ENCODE measurements at places on chromosomes 2 and 18. TPM values are rescaled to one million over a fixed set of nuclear protein-coding genes. Genes with fewer than 3 reads are reported as not detected.

Gene C2orf78
- polyA plus RNA-seq = not detected

Gene EMILIN1
- 16.2 TPM for polyA plus RNA-seq

Gene DCDC2C
- polyA plus RNA-seq = 1.6 TPM

Gene PROKR1
- 5.0 TPM for polyA plus RNA-seq

Gene FIGN
- polyA plus RNA-seq = 7.4 TPM

Gene SPATS2L
- polyA plus RNA-seq = 107 TPM

Gene SERPINB3
- not detected for polyA plus RNA-seq

Gene KLHL14
- polyA plus RNA-seq = 12.5 TPM

Gene GAREM1
- 13.6 TPM for polyA plus RNA-seq

Gene NYAP2
- polyA plus RNA-seq = 5.8 TPM

Gene CSRNP3
- polyA plus RNA-seq = 21.7 TPM

Gene KANSL1L
- 23.1 TPM for polyA plus RNA-seq

Gene UGT1A6
- not detected for polyA plus RNA-seq

Gene TRIM43
- not detected for polyA plus RNA-seq

Gene POTEI
- 0.95 TPM for polyA plus RNA-seq

Gene IL37
- polyA plus RNA-seq = not detected

Gene ERMN
- 35.1 TPM for polyA plus RNA-seq

Gene SH3YL1
- polyA plus RNA-seq = 62.6 TPM

Gene LIMS2
- 135 TPM for polyA plus RNA-seq

Gene SNORC
- 10.8 TPM for polyA plus RNA-seq

Gene AQP12A
- polyA plus RNA-seq = not detected

Gene GRB14
- 31.5 TPM for polyA plus RNA-seq

Gene TUBB8B
- polyA plus RNA-seq = 0.65 TPM

Gene GPR39
- polyA plus RNA-seq = 1.4 TPM

Gene CD207
- polyA plus RNA-seq = not detected

Gene SERPINB4
- not detected for polyA plus RNA-seq

Gene RBKS
- polyA plus RNA-seq = 3.5 TPM

Gene SERPINB11
- polyA plus RNA-seq = not detected

Gene SP140
- 1.2 TPM for polyA plus RNA-seq

Gene FN1
- 430 TPM for polyA plus RNA-seq

Measured in spinal cord (tissue), 10 donors.